PC-3 (cell line): ENCODE measurements at places on chromosomes 11 and 22.

GRCh38 chr11:71095294-71095850 is 157.0 kb downstream of the SHANK2 start:
- DNase-seq: no peak

- DNase-seq: no peak
These were observed at the start of gene SLC1A2 for GRCh38 chr11:35419184-35419829. Gene SLC1A2 (minus strand): TSS chr11:35419558. CDS start chr11:35418966, 592 bp downstream.

GRCh38 chr11:62104816-62105653 is 18.8 kb upstream of the INCENP start:
- DNase-seq: no peak

GRCh38 chr11:4496557-4497248 is 14.3 kb downstream of the OR52K1 start:
- no peak for DNase-seq

DNA sequence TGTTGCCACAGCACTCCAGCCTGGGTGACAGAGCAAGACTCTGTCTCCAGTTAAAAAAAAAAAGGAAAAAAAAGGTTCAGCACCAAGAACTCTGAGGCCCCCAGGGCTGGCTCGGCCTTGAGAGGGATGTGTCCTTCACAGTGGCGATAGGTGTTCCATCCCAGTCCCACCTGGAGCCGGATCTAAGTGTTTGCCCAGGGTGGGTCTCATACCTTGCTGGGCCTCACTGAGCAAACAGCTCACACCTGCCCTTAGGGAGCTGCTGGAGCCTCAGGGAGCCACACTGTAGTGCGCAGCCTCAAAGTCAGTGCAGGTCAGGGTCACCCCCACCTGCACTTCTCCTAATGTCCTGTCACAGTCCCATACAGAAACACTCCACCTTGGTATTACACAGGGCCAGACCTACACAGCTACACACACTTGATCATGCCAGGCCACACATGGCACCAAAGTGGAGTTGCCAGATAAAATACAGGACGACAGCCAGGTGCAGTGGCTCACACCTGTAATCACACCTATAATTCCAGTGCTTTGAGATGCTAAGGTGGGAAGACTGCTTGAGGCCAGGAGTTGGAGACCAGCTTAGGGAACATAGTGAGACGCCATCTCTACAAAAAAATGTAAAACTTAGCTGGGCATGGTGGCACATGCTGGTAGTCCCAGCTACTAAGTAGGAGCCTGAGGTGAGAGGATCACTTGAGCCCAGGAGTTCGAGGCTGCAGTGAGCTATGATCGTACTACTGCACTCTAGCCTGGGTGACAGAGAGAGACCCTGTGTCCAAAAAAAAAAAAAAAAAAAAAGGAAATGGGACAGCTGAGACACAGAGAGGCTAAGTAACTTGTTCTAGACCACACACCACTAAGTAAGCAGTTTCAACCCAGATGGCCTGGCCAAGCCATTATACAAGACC is 7.3 kb downstream of the STARD10 start:
- DNase-seq: peak; percentile 81

DNA sequence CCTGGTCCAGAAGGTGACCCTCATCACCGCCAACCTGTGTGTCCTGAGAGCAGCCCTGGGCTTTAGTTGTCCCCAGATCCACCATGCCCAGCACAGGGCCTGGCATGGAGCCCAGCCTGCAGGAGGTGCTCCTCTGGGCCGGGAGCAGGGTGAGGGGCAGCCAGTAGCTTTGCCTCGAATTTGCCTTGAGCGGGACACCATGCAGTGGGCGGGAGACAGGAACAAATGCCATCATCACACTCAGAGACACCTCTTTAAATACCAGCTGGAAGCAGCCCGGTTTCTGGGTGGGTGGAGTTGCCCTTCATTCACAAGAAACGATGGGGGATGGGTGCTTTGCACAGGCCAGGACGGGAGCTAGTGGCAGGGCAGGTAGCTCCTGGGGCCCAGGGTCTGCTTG is 19.3 kb downstream of the FLRT1 start:
- DNase-seq: no peak

GRCh38 chr11:43871051-43871450 is 9.6 kb upstream of the ALKBH3 start:
- no peak for DNase-seq

DNA sequence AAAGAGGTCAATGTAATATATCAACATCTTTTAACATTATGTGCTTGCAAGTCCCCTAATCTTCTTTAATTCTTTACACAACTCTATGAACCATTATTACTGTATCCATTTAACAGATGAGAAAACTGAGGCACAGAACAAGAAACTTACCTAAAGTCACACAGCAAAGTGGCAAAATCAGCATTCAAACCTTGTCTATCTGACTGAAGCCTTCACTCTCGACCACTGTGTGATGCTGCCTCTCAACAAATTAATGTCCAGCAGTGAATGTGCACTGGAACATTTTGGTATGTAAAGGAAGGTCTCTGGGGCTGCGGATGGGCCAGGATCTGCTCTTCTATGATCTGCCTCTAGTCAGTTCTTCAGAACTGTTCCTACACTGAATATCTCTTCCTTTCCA is 42.1 kb downstream of the PRCP start:
- DNase-seq: no peak

- DNase-seq: peak; percentile 48
These were observed 37.2 kb downstream of the MUC5B start for GRCh38 chr11:1260023-1260501.

DNA sequence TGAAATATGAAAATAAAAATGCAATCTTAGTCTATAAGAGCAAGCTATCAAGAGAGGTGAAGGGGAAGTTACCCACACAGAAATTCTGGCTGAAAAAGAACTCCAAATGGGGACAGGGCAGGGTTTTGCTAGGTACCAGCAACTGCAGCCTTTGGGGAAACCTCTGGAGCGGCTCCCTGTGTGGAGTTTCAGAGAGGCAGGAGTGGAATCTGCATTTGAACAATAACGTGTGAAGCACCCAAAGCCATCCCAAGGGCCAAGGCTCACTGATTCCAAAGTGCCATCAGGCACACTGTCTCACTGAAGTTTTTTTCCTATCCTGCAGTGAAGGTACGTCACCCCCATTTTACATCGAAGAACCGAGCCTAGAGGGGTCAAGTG is 87.8 kb downstream of the KCNC1 start:
- no peak for DNase-seq

DNA sequence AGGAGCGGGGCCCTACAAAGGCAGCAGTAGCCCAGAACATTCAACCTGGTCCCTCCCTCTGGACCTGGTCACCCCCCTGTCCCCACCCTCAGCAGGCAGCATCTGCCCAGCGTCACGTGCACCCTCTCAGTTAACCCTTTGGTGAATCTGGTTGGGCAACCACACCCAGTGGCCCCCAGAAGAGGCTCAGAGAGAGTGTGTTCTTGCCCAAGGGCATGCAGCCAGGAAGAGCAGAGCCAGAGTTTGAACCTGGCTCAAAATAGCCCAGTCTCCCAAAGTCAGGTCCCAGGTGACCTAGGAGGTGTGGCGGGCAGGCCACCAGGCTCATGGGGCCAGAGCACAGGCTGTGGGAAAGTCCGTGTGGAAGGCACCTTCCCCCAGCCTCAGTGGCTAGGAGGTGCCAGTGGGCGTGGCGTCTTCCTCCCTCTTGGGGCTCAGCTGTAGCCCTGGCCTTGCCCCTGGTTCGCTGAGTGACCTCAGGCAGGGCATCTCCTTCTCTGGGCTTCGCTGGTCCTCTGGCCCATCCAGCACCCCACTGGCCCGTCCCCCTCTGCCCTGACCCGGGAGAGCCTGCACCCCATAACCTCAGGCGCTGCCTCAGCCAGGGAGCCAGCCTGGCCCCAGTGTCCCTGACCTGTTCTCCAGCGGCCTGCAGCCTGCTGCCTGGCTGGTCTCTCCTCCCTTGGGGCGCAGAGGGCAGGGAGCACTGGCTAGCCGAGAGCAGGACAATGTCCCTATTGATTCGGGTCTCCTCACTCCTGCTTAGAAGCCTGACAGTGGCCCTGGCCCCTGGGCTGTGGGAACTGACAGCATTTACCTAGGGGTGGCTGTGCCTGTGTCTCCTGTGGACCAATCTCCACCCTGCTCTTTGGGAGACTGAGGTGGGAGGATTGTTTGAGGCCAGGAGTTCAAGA is 7.0 kb downstream of the ALDH3B1 start:
- DNase-seq: no peak

- DNase-seq: peak; percentile 54
These were observed 16.9 kb downstream of the CDPF1 start for GRCh38 chr22:46233231-46233630.

GRCh38 chr22:24894220-24894975 is 52.1 kb downstream of the LHFPL7 start:
- peak; percentile 95 for DNase-seq

DNA sequence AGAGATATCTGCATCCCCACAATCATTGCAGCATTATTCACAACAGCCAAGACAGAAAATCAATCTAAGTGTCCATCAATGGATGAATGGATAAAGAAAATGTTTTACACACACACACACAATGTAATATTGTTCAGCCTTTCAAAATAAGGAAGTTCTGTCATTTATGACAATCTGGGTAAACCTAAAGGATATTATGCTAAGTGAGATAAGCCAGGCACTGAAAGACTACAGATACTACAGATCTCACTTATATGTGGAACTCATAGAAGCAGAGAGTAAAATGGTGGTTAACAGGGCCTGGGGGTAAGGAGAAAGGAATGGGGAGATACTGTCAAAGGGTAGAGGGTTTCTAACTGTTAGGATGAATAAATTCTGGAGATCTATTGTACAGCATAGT is 36.0 kb upstream of the EED start:
- DNase-seq: no peak

GRCh38 chr22:42001121-42001520 is 2.5 kb downstream of the WBP2NL start:
- DNase-seq: no peak

DNA sequence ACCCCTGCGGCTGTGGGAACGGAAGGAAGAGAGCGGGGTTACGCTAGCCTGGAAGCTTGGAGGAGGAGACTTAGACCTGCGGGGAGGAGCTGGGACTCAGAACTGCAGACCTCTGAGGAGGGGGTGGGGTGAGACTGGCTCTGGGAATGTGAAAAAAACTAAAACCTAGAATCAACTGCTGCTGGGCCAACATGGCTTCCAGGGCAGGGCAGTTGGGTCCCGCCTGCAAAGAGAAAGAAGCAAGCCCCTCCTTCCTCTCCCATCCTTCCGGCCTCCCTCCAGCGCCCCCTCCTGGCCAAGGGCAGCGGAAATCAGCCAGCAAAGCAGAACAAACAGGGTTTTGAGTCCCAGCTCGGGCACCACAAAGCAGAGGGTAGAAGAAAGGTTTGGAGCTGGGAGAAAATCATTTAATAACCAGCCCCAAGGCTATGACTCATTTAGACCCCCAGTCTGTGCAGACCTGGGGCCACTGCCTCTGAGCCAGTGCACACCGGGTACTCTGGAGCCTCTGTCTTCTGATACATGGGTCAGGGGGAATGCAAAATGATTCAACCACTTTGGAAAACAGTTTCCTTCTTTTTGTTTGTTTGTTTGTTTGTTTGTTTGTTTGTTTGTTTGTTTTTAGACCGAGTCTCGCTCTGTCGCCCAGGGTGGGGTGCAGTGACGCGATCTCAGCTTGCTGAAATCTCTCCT is 7.3 kb upstream of the NCF4 start:
- DNase-seq: peak; percentile 62

DNA sequence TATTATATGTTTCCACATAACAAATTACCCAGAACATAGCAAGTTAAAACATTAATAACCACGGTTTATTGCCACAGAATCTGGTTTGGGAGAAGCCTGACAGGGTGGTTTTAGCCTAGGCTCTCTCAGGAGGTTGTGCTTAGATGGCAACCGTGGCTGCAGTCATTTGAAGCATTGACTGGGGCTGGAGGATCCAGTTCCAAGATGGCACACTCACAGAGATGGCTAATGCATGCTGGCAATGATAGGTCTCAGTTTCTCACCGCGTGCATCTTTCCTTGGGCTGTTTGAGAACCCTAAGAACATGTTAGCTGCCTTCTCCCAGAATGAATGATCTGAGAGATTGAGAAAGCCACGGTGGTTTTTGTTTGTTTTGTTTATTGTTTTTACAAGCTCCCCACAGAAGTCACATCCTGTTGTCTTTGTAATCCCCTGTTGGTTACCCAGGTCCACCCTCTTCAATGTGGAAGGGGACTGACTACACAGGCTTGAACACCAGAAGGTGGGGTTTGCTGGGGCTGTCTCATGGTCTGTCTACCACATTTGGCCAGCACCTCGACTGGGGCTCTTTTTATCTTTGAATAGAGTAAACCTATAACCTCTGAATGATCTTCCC is 36.6 kb upstream of the GRAMD1B start:
- DNase-seq: no peak

- no peak for DNase-seq
These were observed 83.9 kb upstream of the CLDN5 start for GRCh38 chr22:19608003-19608690.

- no peak for DNase-seq
These were observed 149.8 kb upstream of the PITPNB start for GRCh38 chr22:28068826-28069225.
